ENCODE measurements at places on chromosomes 11 and 22.

- DNase-seq: no peak
Measured at GRCh38 chr22:19525666-19526065, 1.5 kb upstream of the CLDN5 start.

GRCh38 chr22:21106000-21106399 lies 60.3 kb downstream of the LRRC74B start:
- DNase-seq: no peak

DNA sequence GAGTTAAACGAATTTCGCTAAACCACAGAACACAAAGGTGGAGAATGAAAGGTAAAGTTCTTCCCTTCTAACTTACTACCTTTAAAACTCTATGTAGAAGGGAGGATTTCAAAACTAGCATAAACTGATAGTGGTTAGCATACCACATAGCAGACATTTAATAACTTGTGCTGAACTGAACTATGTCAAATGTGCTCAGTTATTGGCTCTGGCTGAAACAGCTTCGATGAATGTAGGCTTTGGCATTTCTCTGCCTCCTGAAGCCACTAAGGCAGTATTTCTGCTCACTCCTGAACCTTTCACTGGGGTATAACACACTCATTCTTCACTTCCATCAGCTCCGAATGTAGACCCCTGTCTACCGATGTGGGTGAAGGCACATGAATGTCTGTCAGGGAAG lies 1188.1 kb downstream of the LRRC4C start:
- DNase-seq: no peak

- DNase-seq: no peak
Measured at GRCh38 chr11:114395736-114396135, 4.6 kb downstream of the C11orf71 start.
